ENCODE measurements at places on chromosomes 2 and 18.

- DNase-seq: no peak
These were observed 16.1 kb upstream of the ANKRD53 start for GRCh38 chr2:70962211-70962884.

GRCh38 chr18:45365835-45366234 is 249.4 kb upstream of the SLC14A2 start:
- no peak for DNase-seq

DNA sequence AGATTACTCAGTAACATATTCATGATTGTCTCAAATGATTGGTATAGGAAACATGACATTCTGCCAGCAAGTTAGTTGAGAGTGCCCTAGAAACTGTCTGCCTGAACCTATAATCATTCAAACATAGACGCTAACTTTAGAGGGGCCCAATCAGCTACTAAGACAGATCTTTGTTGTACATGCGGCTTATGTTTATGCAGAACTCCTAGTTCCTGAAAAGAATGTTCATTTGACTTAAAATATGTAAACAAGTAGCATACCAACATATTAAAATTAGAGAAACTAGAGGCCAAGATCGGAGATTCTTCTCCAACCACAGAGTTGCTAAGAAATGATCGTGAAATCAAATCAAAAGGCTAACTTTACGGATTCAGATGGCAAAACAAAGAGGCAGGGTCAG is 4.2 kb upstream of the METAP1D start:
- DNase-seq: no peak

- DNase-seq: peak; percentile 47
These were observed 98.5 kb downstream of the DSEL start for GRCh38 chr18:67417864-67418523.
